ENCODE measurements at places on chromosomes 6 and 20.

GRCh38 chr6:146548898-146549374 lies 5.3 kb downstream of the RAB32 start:
- DNase-seq = no peak

DNA sequence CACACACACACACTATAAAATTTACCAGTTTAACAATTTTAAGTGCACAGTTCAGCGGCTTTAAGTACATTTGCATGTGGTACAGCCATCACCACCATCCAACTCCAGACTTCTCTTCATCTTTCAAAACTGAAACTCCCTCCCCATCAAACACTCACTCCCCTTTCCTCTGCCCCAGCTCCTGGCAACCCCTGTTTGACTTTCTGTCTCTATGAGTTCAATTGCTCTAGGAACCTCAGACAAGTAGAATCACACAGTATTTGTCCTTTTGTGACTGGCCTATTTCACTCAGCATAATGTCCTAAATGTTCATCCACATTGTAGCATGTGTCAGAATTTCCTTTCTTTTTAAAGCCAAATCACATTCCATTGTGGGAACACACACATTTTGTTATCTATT lies 302.8 kb upstream of the FOXQ1 start:
- DNase-seq = no peak

DNA sequence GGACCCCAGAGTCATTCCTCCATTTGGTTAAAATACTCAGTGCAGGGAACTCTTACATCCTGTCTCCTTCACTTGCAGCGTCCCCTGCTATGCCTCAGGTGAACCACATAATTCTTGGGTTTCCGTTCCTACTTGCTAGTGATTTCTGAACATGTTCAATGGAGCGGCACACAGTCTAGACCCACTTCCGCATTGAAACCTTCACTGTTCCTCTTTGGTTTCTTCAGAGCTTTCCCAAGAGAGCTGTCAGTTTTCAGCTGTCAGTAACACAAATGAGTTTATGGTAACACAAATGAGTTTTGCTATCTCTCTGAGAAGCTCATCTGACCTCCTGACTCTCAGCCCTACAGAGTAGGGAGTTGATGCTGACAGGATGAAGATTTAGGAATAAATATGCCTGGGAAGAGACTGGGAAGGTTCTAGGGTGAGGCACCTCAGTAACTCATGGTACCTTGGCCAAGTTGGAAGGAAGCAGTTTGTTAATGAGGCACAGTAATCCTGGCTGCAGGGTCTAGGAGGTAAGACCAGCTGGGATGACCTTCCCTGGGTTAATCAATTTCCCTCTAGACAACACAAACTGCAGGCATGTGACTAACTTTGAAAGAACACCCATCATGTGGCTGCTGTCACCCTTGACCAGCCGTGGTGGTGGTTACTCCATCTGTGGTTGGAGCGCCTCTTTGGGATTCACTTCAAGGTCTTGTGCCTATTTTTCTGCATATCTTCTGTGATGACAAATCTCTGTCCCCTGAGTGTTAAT lies 5.4 kb downstream of the SYS1 start:
- no peak for DNase-seq

DNA sequence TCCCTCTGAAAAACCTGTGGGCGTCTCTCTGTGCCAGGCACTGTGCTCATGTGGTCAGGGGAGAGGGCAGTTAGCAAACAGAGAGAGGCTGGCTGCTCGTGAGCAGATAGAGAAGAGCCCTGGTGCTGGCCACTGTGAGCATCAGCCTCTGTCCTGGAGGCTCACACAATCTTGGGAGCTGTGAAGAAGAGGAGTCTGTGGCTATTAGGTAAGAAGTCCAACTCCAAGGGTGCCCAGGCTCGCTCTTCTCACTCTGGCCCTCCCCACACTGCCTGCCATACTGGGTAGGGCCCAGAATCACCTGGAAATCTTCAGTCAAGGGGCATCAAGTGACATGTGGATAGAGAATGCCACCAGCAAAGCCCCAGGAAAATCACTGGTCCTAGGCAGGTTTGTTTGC lies 14.1 kb downstream of the SCML4 start:
- DNase-seq = no peak

DNA sequence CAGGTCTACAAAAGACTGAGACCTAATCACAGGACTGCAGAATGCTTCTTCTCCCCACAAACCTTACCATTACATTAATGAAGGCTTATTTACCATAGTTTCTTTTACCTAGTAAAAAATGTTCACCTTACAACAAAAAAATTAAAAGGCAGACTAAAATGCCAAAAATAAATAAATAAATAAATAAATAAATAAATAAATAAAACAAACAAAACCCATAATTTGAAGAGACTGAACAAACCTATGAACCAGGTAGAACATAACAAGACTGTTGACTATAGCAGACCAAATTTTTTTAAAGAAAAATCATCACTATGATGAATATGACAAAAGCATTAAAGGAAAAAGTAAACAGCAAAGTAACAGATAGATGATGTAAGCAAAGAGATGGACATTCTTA lies 946.3 kb downstream of the EPHA7 start:
- no peak for DNase-seq

DNA sequence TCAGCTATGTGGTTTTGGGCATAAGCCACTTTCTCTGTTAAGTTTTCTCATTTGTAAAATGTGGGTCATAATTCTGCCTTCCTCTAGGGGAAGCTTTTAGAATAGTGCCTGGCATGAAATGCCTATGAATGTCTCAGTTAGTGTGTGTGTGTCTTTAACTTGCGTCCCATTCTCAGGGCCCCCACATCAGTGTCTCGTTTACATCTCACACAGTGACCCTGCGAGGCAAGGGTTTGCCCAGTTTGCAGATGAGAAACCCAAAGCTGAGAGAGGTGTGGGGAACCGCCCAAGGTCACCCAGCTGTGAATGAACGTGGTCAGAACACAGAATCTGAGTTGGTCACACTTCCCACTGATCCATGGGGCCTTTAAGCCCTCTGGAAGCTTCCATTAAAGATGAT lies 14.1 kb downstream of the DYNLRB1 start:
- DNase-seq = no peak

GRCh38 chr6:24052590-24052961 lies 73.4 kb upstream of the NRSN1 start:
- DNase-seq = no peak
